Activated CD4-positive, CD25-positive, alpha-beta regulatory T cell treated with anti-CD3 and anti-CD28 coated beads, Interleukin-2, amount 50 U/mL, for 24 hours (primary cell): ENCODE measurements at places on chromosomes 5 and 9.

DNA sequence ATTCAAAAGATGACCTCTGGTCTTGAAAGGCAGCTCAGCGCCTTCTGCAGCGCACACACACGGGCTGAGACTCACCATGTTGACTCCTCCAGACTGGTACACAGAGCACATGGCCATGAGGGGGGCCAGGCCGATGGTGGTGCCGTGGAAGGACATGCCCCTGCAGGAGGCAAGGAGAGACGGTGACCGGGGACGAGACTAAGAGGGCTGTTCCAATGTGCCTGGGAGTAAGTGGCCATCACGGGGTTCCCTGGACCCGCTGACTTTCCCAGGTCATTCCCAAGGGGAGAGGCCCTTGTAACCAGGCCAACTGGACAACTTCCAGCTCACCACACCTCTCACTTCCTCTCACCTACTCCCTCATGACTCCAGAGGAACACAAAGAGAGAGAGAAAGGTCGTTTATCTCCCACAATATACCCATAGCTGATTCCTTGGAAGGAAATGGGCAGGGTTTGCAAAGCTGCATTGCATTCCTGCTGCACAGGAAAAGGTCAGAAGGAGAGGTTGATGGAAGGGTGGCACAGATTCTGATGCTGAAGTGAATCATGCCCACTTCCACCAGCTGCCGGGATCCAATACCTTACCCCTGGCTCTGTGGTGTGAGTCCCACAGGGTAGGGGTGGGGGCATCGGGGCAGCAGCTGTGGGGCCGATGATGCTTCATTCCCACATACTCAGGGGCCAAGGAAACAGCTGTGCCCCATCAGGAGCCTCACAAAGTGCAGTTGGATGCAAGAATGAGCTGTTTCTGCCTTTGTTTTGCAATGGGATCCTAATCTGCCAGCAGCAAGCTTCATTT, 47.2 kb downstream of the NIPAL4 start:
- ATAC-seq = no peak

GRCh38 chr5:94777056-94777880, 158.8 kb downstream of the SLF1 start:
- ATAC-seq = no peak

DNA sequence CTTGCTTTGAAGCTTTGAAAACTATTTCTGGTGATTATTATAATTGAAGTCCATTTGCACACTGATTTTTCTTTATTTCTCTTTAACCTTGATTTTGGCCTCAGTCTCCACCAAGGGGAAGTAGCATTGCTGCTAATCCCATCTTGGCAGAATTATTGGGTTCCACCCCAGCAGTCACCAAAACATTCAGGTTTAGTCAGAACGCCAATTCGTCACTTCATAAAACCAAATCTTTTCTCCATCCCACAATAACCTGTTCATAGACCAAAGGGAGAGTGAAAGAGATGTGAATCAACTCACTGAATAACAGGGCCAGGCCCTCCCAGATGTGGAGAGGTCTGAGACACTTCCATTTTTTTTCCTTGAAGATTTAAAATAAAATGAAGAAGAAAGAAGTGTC, 95.1 kb upstream of the VCAN start:
- ATAC-seq = no peak

DNA sequence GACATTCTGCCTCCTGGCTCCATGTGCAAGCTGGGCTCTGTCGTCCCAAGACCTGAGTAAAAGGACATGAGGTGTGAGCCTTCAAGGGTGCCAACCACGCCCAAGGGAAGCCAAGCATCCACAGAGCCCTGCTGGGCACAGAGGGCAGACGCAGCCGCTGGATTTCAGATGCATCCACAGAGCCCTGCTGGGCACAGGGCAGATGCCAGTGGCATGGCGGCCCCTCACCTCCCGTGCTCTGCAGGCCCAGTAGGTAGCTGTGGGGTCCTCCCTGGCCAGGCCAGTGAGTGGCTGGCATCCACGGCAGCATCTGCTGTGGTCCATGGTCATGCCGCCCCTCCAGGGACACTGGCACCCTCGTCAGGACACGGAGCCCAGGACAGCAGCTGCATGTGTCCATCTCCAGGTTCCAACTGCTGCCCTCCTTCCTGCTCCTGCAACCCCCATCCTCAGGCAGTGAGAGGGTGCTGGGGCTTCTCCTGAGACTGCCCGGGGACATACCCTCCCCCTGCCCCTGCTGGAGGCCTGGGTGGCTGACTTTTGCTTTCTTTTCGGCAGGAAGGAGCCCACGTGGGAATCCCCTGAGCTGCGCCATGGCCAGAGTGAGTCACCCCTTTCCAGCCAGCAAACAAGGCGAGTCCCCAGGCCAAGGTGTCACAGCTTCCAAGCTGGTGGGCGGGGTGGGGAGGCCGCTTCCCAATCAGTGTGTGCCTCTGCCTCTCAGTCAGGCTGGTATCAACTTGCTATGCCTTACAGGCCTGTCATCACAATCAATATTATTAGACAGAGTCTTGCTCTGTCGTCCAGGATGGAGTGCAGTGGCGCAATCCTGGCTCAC, 4.0 kb upstream of the TRAF2 start:
- ATAC-seq = peak; percentile 57

DNA sequence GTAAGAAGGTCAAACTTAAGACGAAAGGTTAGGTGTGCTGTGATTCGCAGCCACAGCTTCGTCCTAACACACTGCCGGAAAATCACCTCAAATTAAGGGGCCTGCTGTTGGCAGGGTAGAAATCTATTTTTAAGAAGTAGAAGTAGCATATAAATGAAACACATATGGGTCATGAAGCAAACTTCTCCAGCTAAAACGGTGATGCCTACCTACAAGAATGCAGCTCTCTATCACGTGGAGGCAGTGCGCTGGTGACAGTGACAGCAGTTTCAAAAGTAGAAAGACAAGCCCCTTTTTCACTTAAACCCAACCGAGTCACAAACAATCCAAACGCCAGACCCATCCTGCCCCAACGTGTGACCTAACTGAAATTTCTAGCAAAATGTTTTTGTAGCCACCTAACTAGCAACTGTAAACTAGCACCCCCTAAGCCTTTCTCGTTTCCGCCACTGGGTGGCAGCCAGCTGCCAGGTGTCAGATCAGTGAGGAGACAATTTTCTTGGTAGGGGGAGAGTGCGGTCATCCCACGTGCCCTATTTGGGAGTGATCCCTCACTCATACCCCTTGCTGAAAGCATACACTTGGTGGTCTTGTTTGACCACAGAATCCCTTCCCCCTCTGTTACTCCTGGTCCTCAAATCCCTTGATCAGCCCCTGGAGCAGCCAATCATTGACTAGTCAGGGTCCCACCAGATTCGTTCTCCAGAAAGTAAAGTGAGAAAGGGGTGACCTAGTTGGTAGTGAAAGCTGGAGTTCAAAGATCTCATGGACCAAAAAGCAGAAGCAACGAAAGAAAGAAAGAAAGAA, 71.8 kb upstream of the MAMDC2 start:
- no peak for ATAC-seq

- ATAC-seq = no peak
Observed at GRCh38 chr5:179120421-179120861, 60.3 kb downstream of the ZNF354C start.

- ATAC-seq = no peak
Observed at GRCh38 chr5:142325725-142326479, 1.1 kb upstream of the SPRY4 start.

DNA sequence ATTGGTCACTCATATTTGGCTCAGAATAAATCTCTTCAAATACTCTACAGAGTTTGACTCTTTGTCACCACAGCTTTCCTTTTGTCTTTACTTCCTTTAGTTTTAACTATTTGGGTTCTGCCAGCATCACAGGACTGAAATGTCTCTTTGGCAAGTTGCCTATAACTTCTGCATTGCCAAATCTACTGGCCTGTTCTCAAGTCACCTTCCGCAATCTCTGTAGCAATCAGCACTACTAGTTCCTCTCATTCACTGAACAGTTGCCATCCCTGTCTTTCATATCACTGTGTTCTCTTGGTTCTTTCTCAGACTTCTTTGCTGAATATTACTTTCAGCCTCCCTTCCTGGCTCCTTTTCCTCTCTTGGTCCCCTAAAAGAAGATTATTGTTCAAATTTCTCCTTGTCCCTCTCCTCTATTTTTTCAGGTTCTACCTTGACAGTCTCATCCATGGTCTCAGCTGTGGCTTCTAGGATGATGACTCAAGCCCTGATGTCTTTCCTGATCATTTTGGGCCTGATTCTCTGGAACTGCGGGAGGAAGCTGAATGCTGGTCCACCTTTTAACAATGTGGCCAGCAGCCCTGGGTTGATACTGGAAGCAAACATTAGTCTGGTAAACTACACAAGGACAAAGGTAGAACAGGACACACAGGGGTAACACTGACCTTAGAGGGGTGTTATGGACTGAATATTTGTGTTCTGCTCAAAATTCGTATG, 44.0 kb upstream of the LIFR start:
- ATAC-seq = no peak

- no peak for ATAC-seq
Observed at GRCh38 chr9:128211186-128211980, 8.2 kb downstream of the DNM1 start.

- ATAC-seq = no peak
Observed at GRCh38 chr9:975740-976257, 656 bp upstream of the DMRT3 start.

GRCh38 chr5:137300411-137301240, 198.5 kb downstream of the SPOCK1 start:
- no peak for ATAC-seq

DNA sequence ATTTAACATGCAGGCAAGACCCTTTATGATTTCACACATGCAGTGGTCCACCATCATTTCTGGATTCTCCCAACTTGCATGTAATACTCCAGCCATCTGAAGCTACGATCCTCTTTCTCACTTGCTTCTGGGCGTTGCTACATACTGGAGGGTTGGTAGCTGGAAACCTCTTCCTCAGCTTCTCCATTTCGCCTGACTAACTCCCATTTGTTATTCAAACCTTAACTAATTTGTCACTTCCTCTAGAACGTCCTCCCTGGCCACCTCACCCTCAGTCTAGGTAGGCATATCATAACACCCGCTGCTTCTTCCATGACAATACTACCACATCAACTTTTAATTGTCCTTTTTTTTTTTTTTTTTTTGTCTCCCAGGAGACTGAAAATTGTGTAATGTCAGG, 72.6 kb upstream of the EQTN start:
- no peak for ATAC-seq

DNA sequence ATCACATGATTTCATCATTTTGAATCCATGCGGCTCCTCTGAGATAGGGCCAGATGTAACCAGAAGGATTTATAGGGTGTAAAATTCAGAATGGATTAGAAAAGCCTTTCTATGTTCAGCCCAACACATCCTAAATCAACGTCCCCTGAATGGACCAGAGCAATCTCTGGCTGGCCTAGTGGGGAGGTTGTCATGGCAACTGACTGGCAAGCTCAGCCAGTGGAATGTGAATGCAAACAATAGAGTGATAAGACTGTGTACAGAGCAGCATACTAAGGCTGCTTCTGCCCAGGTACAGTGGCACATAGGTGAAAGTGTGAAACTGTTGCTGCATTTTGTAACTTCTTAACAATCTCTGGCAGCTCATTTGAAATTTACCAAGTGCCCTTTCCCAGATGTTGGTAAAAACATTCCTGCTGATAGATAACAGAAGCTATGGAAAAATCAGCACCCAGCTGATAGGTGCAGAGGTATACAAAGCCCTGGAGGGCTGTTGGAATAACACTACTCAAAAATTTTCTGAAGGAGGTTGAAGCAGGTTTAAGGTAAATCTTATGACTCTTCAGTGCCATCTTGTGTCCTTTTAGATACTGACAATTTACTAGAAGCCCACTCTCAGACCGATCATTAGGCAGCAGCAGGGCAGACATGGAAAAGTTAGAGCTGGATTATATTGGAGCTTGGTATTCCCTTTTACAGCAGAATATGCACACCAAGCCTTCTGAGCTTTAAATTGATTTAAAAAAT, 267.2 kb downstream of the RAB3C start:
- no peak for ATAC-seq

DNA sequence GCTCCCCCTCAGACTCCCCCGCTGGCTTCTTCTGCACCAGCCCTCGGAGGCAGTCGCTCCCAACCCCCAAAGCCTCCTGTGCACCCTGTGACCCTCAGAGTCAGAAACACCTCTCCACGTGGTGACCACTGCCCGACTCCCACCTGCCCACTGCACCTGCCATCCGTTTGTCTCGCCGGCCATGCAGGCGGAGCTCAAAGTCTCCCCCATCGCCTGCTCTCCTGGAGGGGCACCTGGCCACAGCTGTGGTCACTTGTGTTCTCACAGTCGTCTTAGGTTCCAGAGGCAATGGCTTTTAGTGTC, 38.2 kb downstream of the MRPL36 start:
- no peak for ATAC-seq

GRCh38 chr5:40679913-40680681, at the start of gene PTGER4:
Gene PTGER4, plus strand, starts transcription at chr5:40679915. Its CDS starts 1,079 bp downstream, at chr5:40680994.
- peak; percentile 5 for ATAC-seq

DNA sequence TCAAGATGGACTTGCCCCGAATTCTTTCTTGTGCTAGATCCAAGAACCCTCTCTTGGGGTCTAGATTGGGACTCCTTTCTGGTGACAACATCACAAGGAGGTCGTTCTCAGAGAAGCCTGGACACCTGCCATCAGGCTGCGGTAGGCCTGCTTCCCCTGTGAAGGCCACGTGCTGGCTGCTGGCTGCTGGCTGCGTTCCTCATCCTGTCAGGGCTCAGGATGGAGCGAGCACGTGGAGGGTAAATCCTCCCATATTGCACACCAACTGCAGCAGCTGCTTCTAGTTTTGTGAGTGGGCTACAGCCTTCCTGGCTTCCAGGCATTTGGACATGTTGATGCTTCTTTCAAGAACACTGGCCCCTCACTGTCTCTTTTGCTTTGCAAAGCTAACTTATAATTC, 95.6 kb downstream of the HSPA4 start:
- ATAC-seq = no peak

- ATAC-seq = no peak
Observed at GRCh38 chr9:136526625-136527066, 19.2 kb downstream of the NOTCH1 start.

DNA sequence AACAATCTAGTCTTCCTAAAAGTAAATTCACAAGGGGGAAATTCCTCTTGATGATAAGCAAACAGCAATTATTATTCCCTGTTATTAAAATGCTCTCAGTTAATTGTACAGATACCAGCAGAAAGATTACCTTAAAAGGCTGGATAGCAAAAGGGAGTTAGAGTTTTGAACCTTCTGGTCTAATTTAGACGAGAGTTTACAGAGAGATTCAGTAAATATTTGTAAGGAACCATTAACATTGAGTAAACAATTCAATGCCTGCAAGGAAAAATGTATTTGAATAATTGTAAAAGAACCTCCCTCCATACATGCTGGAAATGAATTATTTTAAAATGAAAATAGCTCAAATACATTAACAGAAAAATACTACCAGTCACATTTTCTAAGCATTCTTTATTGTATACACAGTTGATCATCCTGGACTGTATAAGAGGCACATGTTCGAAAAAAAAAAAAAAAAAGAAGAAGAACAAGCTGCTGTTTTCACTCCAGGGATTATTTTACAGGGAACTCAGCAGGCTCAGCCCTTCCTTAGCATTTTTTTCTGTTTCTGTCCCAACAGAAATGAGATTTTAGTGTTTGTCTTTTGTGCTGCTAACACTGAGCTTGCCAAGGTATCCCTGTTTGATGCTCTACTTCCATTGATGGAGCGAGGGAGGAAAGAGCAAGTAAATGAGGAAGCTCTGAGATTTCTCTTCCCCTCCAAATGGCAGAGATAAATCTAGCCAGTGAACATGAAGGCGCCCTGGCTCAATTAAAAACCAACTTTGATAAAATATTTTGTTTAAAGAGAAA, 141.1 kb downstream of the ENC1 start:
- no peak for ATAC-seq

GRCh38 chr5:142872217-142872616, 102.0 kb downstream of the ARHGAP26 start:
- no peak for ATAC-seq
